ENCODE measurements at places on chromosomes 2 and 18.

- no peak for DNase-seq
Measured at GRCh38 chr2:219416938-219417337, 1.2 kb upstream of the DES start.

DNA sequence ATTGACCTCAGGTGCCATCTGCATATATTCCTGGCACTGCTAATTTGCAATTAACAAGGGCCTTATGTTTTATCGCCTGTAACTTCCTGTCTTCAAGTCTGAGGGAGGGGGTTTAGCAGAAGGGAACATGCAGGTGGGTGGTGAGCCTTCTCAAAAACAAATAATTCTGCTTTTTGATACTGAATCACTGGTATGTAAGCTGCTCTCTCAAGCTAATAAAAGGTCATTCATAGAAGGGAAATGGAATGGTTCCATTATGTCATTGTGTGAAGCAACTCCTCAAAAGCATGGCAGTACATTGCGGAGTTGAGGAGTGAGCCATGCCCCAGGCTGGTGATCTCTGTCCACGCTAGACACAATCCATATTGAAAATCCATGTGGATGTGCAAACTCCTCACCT, 414.8 kb upstream of the ID2 start:
- DNase-seq = no peak

DNA sequence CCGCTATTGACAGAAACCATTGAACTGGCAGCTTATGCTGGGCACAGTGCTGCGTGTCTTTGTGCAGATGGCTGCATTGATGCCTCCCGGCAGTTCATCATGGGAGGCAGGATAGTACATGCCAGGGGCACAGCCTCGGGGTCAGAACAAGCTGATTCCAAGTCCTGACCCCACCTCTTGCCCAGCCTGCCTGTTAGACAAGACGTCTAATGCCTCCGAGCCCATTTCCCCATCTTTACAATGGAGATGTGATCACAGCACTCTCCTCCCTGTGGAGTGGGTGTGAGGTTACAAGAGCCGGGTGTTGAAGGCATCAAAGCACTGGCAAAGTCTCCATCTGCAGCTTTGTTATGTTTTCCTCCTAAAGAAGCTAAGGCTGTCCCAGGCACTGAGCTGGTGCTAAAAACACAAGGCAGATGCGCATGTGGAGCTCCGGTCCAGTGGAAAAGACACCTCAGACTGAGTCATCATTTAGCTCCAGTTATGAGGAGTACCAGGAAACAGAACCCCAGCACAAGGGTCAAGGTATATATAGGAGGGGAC, 125.7 kb upstream of the EPAS1 start:
- no peak for DNase-seq

DNA sequence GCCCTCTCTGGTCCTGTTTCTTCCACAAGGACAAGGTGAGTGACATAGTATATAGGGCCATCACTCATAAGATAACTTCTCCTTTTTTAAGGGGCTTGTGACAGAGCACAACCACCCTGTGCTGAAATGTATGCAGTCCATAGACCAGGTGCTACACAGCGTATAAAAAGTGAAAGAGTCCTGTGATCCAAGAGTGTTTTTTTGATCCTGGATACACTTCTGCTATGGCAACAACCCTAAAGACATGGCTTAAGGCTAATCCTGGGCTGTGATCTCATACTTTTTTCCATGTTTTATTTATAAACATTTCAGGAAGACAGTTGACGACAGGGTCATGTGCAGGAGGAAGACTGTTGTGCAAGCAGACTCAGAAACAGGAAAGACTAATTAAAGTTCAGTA, 400.5 kb upstream of the TCF4 start:
- DNase-seq = no peak

DNA sequence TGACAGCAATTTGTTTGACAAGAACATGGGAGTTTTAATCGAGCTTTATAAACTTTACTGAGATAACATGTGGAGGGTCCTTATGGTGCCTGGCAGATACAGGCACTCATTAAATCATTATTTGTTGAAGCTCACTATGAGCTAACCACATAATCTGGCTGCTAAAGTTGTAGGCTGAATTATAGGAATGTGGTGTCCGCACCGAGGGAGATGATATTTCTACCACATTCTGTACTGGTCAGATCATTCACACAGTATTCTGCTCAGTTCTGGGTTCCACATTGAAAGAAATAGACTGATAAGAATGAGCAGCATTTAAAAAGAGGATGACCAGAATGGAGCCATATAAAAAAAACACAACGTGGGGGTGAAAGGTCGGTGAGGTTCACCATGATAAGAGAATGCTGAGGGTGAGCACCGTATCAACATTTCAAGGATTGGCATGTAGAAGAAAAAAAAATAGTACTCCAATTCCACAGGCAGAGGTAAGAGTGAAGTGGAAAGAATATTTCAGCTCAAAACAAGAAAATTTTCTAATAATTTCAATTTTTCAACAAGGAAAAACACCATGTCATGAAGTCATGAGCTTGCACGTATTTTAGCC, 54.4 kb downstream of the TMEFF2 start:
- no peak for DNase-seq

DNA sequence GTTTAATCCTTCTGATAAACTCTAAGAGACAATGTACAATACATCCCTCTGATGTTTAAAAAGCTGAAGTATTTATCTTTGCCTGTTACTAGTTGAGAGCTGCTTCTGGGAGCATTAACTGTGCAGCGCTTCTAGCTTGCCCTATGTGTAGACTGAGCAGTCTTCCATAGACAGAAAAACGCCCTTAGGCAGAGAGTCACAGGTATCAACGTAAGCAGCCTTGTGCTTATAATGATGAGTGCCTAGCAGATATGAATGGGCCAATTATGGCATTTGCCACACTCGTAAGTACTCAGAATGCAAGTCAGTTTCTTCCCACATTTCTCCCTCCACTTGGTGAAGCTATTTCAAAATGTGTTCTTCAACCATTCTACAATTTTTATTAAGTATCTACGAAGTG, 731.1 kb upstream of the SLC8A1 start:
- no peak for DNase-seq

DNA sequence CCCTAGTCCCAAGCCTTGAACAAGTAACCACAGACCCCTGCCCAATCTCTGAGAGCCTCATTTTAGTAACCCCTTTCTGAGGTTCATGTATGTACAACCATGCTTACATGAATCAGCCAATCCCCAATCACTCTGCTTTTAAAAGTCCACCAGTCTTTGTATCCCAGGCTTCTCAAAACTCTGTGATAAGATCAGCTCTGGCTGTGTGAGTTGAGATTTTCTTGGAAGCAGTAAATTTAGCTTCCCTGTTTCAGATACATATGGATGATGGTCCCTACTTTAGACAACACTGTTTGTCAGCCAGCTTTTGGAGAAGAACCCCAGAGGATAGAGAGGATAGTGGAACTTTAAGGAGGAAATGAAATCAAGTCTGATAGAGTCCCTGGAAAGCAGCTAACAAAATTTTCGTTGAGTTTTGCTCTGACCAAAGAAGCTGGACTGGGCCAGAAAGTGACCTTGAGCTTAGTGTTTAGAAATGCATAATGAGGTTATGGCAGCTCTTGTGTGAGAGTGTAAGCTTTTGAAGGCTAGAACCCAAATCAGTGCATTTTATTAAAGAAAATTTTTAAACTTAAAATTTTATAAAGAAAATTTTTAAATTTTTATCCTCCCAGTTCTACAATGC, 3.7 kb downstream of the ADNP2 start:
- DNase-seq = no peak

- no peak for DNase-seq
Measured at GRCh38 chr2:126518196-126518595, 137.8 kb upstream of the GYPC start.
